ENCODE measurements at places on chromosomes 11 and 22. TPM values are rescaled to one million over a fixed set of nuclear protein-coding genes. Genes with fewer than 3 reads are reported as not detected.

GRCh38 chr11:33898957-33899356 lies 7.1 kb upstream of the LMO2 start:
- H3K36me3 ChIP-seq, result no peaks in the 10 kb centered on the region
- H3K27ac ChIP-seq, result no peak overlapping the region
- no peak overlapping the region for H3K4me3 ChIP-seq
- no peak for DNase-seq
- peaks cover 13% of the 10 kb centered on the region for H3K4me1 ChIP-seq

The C1QTNF5 gene
- not detected for total RNA-seq

The CARD10 gene
- 0.61 TPM for total RNA-seq

DNA sequence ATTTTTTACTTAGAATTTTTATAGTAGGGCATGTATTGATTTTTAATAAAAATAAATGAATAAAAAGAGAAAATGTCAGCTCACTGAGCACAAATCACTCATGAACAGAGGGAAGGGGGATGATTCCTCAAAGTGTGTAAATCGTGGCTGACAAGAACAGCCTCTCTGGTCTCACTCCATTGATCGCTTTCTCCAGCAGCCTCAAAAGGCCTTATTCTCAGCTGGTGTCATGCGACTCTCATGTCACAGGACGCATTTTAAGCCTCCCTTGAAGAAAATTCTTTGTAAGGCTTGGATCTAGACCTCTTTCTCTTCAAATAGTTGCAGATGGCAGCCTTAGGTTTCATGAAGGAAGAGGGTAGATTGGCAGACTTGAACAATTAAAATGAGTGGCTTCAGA lies 33.9 kb upstream of the SLC5A12 start:
- no peaks in the 10 kb centered on the region for H3K27me3 ChIP-seq
- no peak overlapping the region for H3K27ac ChIP-seq
- no peak for DNase-seq

DNA sequence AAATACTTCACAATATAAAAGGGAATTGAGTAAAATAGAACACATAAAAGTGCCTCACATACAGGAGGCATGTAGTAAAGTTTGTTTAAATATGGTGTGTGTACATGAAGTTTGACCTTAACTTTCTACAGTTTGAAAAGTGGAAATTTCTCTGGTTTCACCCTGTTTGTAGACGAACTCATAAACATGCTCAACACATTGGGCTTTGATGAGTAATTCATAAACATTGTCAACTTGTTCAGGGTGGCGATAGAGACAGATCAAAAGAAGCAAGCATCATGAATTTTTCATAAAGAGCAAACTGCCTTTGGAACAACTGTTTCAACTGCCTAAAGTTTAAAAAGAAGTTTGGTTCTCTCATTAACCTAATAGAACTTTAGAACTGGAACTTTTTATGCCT lies 9.1 kb downstream of the SLN start:
- H3K4me1 ChIP-seq, result no peaks in the 10 kb centered on the region
- no peak overlapping the region for H3K27ac ChIP-seq
- H3K27me3 ChIP-seq, result no peaks in the 10 kb centered on the region
- no peaks in the 10 kb centered on the region for H3K36me3 ChIP-seq

The CELSR1 gene
- 1.1 TPM for total RNA-seq

DNA sequence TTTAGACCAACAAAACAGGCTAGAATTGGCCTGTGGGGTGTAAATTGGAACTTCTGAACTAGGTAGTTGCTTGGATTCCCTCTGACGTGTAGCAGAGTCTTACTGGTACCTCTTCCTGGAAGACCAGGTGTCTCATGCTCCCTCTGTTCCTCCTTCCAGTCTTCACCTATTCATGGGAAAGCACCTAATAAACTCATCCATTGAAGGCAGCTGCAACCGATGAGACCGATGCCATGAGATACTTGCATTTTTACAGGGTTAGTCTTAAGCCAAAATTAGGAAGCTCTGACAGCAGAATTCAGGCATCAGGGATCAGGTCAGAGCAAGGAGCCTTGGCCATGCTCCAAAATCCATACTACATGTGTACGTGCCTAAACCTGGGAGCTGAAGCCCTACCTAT lies 13.2 kb upstream of the HEPHL1 start:
- no peak overlapping the region for H3K4me3 ChIP-seq
- H3K27me3 ChIP-seq, result no peaks in the 10 kb centered on the region
- DNase-seq, result no peak
- H3K36me3 ChIP-seq, result no peaks in the 10 kb centered on the region
- H3K4me1 ChIP-seq, result no peaks in the 10 kb centered on the region
- no peak overlapping the region for H3K27ac ChIP-seq
